CD8-positive, alpha-beta T cell (primary cell): ENCODE measurements at places on chromosomes 5 and 9. TPM values are rescaled to one million over a fixed set of nuclear protein-coding genes. Genes with fewer than 3 reads are reported as not detected.

Gene PRDM9
- not detected for total RNA-seq

Gene KLF4
- total RNA-seq, result 7.2 TPM

Gene NRARP
- total RNA-seq, result 1.5 TPM

GRCh38 chr5:62783374-62784057 lies 204.9 kb downstream of the LRRC70 start:
- no peak for DNase-seq

DNA sequence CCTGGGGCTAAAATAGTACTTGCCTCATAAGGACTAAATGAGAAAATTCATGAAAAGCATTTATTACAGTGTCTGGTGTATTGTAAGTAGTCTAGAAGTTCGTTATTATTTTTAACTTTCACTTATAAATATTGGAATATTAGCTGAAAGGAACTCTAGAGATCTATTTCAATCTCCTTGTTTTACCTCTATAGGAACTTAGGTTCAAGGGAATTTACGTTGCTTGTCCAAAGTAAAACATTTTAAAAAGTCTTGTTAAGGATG lies 55.5 kb downstream of the GARNL3 start:
- DNase-seq, result no peak

GRCh38 chr9:33125871-33126823 lies 41.0 kb downstream of the B4GALT1 start:
- no peak for DNase-seq

- no peak for DNase-seq
Observed at GRCh38 chr9:129930743-129931142, 95.5 kb downstream of the USP20 start.

- no peak for DNase-seq
Observed at GRCh38 chr5:167940911-167941310, 350.5 kb upstream of the WWC1 start.

- DNase-seq, result no peak
Observed at GRCh38 chr9:91328186-91328585, 33.5 kb downstream of the AUH start.

DNA sequence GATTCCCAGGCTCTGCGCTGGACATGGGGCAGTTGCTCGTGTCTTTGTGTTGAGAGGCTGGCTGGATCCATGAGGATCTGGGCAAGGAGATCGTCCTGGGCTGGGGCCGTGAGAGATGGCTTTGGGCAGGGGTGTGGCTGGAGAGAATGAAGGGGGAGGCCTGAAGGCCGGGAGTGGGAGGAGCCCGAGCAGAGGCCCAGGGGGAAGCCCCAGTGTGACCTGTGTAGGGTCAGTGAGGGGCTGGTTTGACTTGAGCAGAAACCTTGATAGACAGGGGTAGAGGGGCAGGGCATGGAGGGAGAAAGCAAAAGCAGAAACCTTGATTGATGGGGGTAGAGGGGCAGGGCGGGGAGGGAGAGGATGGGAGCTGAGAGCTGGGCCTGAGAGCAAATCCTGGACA lies 54.4 kb upstream of the ASS1 start:
- no peak for DNase-seq

GRCh38 chr5:3601061-3601710 lies 5.6 kb downstream of the IRX1 start:
- no peak for DNase-seq

- no peak for DNase-seq
Observed at GRCh38 chr5:176535101-176535663, 2.0 kb downstream of the RNF44 start.

DNA sequence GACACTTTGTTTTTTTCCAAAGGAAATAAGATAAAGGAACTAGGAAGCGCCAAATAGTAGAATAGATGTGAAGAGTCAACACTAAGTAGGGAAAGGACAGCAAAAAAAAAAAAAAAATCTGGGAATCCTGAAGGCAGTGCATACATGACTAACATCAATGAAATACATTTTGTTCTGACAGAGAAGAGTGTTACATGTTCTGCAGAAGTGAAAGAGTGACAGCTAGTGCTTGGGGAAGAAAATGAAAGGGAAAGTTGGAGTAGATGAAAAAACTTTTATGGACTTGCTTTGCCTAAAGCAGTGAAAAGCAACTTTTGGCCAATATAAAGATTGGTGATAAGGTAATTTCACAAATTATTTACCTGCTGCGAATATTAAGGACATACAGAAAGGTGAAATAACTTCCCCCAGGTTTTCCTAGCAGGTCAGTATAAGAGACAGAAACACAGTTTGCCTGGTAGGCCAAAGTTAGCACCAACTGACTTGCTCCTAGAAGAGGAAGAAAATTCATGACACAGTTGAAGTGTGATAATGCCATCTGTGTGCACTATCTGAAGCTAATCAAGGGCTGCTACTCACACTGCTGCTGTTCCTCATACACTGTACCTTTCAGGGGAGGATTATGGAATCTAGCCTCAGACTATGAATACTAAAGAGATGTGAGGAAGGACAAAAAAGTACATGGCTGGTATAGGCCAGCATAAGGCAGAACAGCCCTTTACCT lies 38.6 kb downstream of the RANBP6 start:
- DNase-seq, result no peak

- no peak for DNase-seq
Observed at GRCh38 chr5:145941448-145942130, 5.2 kb downstream of the SH3RF2 start.

GRCh38 chr5:2532809-2533208 lies 218.7 kb downstream of the IRX2 start:
- DNase-seq, result no peak
